Progenitor cell of endocrine pancreas (in vitro differentiated cells): ENCODE measurements at places on chromosomes 5 and 9.
A peak's percentile ranks its signal among the peaks of the same experiment; 100 is the strongest.

DNA sequence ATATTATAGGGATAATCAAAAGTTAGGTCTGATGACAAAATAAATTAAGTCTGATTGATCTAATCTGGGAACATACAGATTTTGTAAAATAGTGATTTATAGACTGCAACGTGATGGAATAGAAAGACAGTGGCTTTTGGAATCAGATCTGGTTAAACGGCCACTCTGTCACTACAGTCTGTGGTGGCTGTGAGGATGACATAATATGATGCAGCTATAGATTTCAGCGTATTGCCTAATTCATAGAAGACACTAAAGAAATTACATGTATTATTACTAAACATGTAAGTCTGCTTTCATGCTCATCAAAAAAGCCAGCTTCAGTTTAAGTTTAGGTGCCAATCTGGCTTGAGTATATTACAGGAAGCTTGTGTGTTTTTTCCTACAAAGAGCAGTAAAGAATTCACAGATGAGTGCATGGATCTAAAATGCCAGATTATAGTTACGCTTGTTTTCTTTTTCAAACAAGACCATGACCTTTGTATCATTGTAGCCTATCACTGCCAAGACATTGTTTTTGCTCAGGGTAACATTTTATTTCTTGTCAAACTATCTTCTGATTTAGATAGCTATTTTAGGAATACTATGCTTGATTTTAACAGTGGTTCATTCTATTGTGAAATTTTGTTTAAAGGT is 25.7 kb downstream of the CPEB4 start:
- no peak for DNase-seq

- no peak for DNase-seq
Observed at GRCh38 chr9:108434502-108434901, 421.3 kb downstream of the ACTL7B start.

DNA sequence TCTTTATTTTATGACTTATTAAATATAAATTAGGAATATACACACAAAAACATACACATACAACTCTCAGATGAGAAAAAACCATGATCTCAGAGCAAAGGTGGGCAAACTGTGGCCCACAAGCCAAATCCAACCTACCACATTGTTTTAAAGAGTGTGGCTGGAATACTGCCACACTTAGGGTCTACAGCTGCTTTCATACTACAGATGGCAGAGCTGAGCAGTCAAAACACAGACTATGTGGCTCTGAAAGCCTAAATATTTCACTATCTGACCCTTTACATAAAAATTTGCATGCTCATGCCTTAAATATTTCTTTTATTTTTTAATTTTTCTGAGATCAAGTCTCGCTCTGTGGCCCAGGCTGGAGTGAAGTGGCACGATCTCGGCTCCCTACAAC is 28.3 kb downstream of the LEAP2 start:
- DNase-seq, result no peak

GRCh38 chr9:37486256-37486615 is 488 bp downstream of the POLR1E start:
- DNase-seq, result no peak

DNA sequence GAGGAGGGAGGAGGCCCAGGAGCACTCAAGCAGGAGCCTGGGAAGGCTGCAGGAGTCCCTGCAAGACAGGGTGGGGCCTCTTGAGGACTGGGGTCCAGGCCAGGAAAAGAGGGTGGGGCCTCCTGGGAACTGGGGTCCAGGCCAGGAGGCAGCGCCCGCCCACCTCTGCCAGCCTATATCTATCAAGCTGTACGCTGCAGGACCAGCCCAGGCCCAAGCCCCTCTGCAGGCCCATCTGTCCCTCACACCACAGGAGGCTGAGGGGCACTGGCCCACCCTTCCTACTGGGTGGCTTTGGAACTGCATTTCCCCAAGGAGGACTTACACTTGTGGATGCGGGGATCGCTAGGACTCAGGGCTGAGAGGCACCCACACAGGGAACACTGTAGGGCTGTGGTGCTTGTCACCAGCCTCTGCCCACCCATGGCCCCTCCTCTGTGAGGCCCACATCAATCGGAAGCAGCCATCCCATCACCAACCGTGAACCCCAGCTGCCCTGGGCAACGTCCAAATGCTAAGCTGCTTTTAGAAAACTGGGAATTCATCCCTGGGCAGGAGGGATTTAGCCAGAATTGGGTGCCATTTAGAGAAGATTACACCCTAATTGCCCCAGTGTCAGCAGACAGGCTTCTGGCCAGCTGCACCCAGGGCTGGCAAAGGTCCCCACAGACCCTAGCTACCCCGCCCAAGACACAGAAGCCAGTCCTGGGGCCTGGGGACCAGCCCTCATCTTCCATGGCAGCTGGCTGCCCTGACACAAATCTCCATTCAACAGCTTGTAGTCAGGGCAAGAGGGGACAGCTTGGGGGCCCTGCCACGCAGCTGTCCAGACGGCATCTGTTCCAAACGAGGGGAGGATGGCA is 15.3 kb downstream of the BICD2 start:
- no peak for DNase-seq

DNA sequence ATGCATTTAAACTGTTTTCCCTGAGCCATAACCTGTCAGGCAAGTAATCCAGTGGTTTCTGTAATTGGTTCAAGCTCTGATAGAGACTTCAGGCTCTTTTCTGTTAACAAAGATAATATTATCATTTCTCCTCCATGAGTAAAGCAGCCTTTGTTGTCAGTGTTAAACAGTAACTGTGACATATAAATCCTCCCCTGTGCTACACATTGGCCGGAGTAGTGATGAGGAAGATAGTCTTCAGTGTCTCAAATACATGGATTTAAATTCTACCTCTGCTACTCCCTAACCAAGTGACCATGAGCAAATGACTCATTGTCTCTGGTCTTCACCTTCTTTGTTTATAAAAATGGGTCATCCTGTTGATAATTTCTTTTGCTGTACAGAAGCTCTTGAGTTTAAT is 615.5 kb upstream of the CHD1 start:
- DNase-seq, result no peak

DNA sequence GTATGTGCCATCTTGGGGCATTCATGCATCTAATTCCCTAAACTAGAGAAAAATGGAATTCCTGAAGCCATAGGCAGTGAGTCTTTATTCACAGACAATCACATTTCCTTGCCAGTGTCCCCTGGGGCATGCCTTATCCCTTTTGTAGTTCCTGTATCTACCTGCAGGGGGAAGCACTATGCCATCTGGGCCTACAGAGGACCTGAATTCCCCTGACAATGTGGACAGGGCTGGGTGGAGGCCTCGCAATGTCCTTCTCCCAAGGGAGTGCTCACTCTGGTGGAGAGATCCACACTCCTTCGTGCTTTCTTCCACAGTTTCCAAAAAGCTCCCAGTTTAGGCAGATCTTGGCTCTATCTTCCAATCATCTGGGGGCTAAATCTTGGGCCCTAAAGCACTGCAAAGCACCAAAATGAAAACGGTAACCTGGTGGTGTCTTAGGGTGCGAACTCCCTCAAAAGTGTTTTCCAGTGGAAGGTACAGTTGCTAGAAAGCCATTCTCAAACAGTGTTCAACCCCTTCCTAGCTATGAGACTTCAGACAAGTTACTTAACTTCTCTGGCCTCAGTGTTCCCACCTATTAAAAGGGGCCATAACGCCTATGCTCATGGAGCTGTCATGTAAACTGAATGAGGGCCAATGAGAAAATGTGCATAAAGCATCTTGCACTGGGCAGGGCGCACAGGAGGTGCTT is 17.5 kb downstream of the WHRN start:
- peak; percentile 53 for DNase-seq

- DNase-seq, result no peak
Observed at GRCh38 chr9:20226345-20226744, 396.0 kb downstream of the MLLT3 start.

- no peak for DNase-seq
Observed at GRCh38 chr9:114276908-114277821, 45.7 kb upstream of the ORM1 start.

- peak; percentile 95 for DNase-seq
Observed at GRCh38 chr9:34646211-34647083, at the start of gene GALT. TSS of gene GALT (plus strand) at chr9:34646675. CDS start at chr9:34646705, 30 bp downstream.

GRCh38 chr5:96509316-96509715 is 76.3 kb upstream of the PCSK1 start:
- no peak for DNase-seq

- DNase-seq, result no peak
Observed at GRCh38 chr5:175286981-175287380, 157.0 kb downstream of the DRD1 start.

- DNase-seq, result no peak
Observed at GRCh38 chr5:178422400-178422775, 167.8 kb downstream of the COL23A1 start.

- DNase-seq, result no peak
Observed at GRCh38 chr5:83417884-83418283, 53.7 kb upstream of the VCAN start.

DNA sequence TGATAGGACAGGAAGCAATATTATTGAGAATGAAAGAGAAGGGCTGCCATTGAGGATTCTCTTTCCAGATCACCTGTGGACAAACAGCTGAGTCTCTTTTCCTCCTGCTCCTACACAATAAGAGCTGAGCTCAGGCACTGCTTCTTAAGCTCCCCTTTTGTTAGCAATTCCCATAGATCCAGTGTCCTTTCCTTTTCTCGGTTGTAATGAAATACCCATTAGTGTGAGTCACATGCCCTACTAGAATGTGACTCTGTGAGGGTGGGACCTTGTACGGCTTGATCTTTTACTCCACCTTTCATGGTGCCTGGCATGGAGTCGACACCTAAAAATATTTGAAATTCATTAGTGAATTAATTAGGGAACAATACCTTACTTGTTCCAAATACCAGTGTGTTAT is 269.2 kb downstream of the NR3C1 start:
- DNase-seq, result no peak

GRCh38 chr5:66440202-66440680 is 156.0 kb upstream of the MAST4 start:
- DNase-seq, result no peak

DNA sequence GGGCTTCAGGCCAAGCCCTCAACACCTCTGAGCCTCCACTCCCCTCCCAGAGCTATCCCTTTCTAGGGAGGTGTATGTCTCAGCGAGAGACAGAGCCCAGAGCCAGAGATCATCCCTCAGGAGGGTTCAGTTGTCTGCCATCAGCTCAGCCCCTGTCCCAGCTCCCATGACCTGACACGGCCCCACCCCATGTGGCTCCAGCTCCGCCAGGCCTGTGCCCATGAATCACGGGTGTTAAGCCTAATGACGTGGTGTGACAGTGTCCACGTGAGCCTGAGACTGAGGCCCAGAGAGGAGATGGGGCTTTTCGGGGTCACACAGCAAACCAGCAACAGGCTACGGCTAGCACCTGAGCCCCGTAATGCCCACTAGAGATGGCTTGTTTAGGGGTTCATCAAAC is 60.9 kb upstream of the ORM1 start:
- no peak for DNase-seq

- no peak for DNase-seq
Observed at GRCh38 chr5:151595411-151595826, 4.3 kb upstream of the FAT2 start.

- DNase-seq, result no peak
Observed at GRCh38 chr5:98157368-98157767, 616.1 kb upstream of the RGMB start.

DNA sequence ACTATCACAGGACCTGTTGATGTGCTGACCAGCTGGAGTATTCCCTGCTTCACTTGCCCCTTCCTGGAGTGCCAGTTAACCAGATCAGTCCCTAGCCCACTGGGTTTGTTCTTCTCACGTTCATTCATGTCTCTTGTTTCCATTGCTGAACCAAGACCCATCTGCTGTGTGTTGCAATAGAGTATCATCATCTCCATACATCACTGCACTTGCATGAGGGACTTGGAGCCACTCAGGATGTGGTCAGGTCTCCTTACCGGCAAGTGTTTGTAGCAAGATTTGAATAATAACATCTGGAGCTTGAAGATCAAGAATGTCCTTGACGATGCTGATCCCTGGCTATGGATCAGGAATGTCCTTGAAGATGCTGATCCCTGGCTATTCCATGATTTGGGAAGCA is 358.6 kb downstream of the IRX1 start:
- no peak for DNase-seq

GRCh38 chr5:175748650-175749049 is 90.8 kb downstream of the HRH2 start:
- no peak for DNase-seq

GRCh38 chr9:135239769-135240141 is 152.3 kb downstream of the OLFM1 start:
- no peak for DNase-seq

DNA sequence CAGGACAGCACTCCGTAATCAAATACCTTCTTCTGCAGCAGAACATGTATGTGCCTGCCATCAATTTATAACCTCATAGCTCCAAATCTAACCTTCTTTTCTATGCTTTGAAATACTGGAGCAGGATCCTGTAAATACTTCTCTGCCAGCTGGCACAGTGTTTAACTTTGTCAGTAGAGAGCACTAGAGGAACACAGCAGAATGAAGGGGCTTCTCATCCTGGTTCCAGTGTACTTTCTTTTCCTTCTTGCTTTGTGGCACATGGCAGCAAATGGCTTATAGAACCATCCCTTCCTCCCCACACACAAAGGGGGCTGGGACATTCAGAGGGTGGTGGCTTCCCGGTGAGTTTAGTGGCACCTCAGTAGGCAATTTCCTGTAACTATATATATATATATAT is 3.8 kb upstream of the FBXW11 start:
- no peak for DNase-seq
